CD4-positive, alpha-beta memory T cell (primary cell): ENCODE measurements at places on chromosomes 13 and 19. TPM values are rescaled to one million over a fixed set of nuclear protein-coding genes. Genes with fewer than 3 reads are reported as not detected.

The OLFM4 gene
- not detected for total RNA-seq

The OR4F17 gene
- total RNA-seq: not detected

The MEF2B gene
- total RNA-seq: 3.1 TPM

The ARRDC5 gene
- 13.2 TPM for total RNA-seq

The ZNF442 gene
- total RNA-seq: 3.8 TPM

The CCDC194 gene
- total RNA-seq: 3.3 TPM

The JAK3 gene
- total RNA-seq: 132 TPM

The CASP14 gene
- total RNA-seq: not detected

The ZNF540 gene
- total RNA-seq: 24.2 TPM

- no peak for DNase-seq
- H3K27ac ChIP-seq: no peak overlapping the region
- no peaks in the 10 kb centered on the region for H3K36me3 ChIP-seq
- H3K4me3 ChIP-seq: no peak overlapping the region
- no peaks in the 10 kb centered on the region for H3K4me1 ChIP-seq
Observed at GRCh38 chr19:30529876-30530275, 157.7 kb downstream of the ZNF536 start.

DNA sequence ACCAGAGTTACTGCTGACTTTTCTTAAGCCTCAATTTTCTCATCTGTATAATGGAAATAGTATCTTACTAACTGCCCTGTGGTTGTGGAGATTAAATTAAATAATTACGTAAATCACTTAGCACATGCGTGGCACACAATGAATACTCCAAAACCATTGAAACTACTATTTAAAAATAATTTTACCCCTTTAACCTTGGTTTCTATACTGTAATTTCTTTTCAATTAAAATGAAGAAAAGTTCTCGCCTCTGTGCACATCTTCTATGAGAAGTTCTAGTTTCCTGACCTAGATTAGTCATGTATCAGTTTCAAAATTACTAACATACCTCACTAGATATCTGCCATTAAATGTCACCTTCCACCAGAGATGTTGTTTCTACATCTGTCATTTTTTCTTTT lies 5.7 kb downstream of the SLITRK1 start:
- no peak overlapping the region for H3K27ac ChIP-seq
- no peak overlapping the region for H3K4me3 ChIP-seq
- H3K4me1 ChIP-seq: no peaks in the 10 kb centered on the region
- DNase-seq: no peak
- H3K36me3 ChIP-seq: no peaks in the 10 kb centered on the region
- no peaks in the 10 kb centered on the region for H3K27me3 ChIP-seq

GRCh38 chr13:33441015-33441414 lies 155.5 kb upstream of the STARD13 start:
- no peaks in the 10 kb centered on the region for H3K4me1 ChIP-seq
- no peaks in the 10 kb centered on the region for H3K27me3 ChIP-seq
- DNase-seq: no peak
- H3K27ac ChIP-seq: no peak overlapping the region

GRCh38 chr13:58302349-58302748 lies 670.8 kb downstream of the PCDH17 start:
- H3K4me3 ChIP-seq: no peak overlapping the region
- peaks cover 4% of the 10 kb centered on the region for H3K27me3 ChIP-seq
- DNase-seq: no peak
- H3K4me1 ChIP-seq: no peaks in the 10 kb centered on the region

DNA sequence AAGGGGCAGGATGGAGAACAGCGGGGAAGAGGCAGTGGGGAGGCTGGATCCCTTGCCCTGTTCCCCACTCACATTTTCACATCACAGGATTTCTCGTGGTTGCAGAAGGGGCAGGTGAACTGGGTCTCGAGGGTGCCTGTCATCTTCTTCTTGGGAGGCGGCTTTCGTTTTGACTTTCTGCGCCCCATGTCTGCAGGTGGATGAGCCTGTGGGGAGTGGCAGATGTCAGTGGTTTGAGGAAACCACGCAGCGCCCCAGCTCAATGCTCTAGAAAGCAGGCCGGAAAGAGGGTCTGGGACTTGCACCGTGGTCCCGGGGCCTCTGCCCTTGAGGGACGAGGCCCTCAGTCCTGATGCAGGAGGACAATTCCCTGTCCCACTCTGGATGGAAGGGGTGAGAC lies 4.9 kb downstream of the ELOF1 start:
- H3K4me1 ChIP-seq: peaks cover 20% of the 10 kb centered on the region
- H3K36me3 ChIP-seq: peaks cover 11% of the 10 kb centered on the region
- DNase-seq: no peak
- H3K27ac ChIP-seq: no peak overlapping the region

- no peaks in the 10 kb centered on the region for H3K36me3 ChIP-seq
- peaks cover 31% of the 10 kb centered on the region for H3K4me1 ChIP-seq
- no peak for DNase-seq
- no peaks in the 10 kb centered on the region for H3K27me3 ChIP-seq
Observed at GRCh38 chr19:2625434-2625833, 77.1 kb downstream of the GNG7 start.

- DNase-seq: no peak
- peaks cover 54% of the 10 kb centered on the region for H3K4me1 ChIP-seq
- H3K4me3 ChIP-seq: peak overlapping the region; percentile 96
Observed at GRCh38 chr19:6772866-6773322, 386 bp downstream of the VAV1 start.

GRCh38 chr13:60661521-60661920 lies 264.5 kb downstream of the TDRD3 start:
- no peak overlapping the region for H3K4me3 ChIP-seq
- H3K27ac ChIP-seq: no peak overlapping the region
- no peaks in the 10 kb centered on the region for H3K4me1 ChIP-seq
- no peak for DNase-seq
- H3K36me3 ChIP-seq: no peaks in the 10 kb centered on the region
- H3K27me3 ChIP-seq: no peaks in the 10 kb centered on the region

DNA sequence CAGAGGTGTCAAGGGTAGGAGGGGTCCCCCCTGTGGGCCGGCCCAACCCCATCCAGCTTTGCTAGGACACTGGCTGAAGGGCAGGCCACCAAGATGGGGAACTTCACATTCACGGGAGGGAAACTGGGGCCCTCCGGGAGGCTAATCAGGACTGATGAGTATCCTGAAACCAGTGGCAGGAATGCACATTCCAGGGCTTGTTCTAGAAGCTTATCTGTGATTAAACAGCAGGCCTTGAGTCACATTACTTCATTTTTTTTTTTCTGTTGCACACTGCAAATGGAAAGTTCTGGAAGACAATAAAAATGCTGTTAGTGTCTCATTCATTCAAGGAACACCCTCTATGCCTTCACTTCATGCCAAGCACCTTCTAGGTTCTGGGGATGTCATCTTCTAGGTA lies 15.5 kb upstream of the SIGLEC11 start:
- H3K36me3 ChIP-seq: peaks cover 20% of the 10 kb centered on the region
- H3K27me3 ChIP-seq: no peaks in the 10 kb centered on the region
- H3K27ac ChIP-seq: no peak overlapping the region
- no peak overlapping the region for H3K4me3 ChIP-seq

DNA sequence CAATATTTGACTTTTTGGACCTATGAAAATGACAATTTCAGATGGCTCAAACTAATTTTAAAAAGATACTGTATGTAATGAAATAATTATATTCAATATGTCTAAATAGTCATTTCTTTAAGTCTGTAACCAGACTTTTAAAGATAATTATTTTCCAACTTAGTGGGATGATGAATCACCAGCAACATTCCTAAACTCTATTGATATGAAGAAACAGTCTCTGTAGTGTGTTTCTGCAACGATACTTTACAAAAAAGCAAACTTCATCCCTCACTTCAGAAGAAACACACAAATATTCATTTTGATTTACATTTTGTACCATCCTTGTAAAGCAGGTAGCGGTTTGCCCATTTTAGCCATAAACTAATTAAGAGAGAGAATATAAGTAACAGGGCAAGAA lies 417.4 kb downstream of the EFNB2 start:
- no peak for DNase-seq
- H3K27me3 ChIP-seq: no peaks in the 10 kb centered on the region
- H3K4me1 ChIP-seq: no peaks in the 10 kb centered on the region
- no peaks in the 10 kb centered on the region for H3K36me3 ChIP-seq
- H3K27ac ChIP-seq: no peak overlapping the region

- H3K27ac ChIP-seq: no peak overlapping the region
- H3K4me1 ChIP-seq: peaks cover 8% of the 10 kb centered on the region
- DNase-seq: no peak
- no peak overlapping the region for H3K4me3 ChIP-seq
Observed at GRCh38 chr13:48862572-48862971, 113.1 kb upstream of the FNDC3A start.

- no peaks in the 10 kb centered on the region for H3K36me3 ChIP-seq
- no peak overlapping the region for H3K27ac ChIP-seq
- DNase-seq: no peak
- no peaks in the 10 kb centered on the region for H3K27me3 ChIP-seq
- H3K4me1 ChIP-seq: no peaks in the 10 kb centered on the region
- H3K4me3 ChIP-seq: no peak overlapping the region
Observed at GRCh38 chr13:110151462-110151861, 155.5 kb downstream of the COL4A1 start.

DNA sequence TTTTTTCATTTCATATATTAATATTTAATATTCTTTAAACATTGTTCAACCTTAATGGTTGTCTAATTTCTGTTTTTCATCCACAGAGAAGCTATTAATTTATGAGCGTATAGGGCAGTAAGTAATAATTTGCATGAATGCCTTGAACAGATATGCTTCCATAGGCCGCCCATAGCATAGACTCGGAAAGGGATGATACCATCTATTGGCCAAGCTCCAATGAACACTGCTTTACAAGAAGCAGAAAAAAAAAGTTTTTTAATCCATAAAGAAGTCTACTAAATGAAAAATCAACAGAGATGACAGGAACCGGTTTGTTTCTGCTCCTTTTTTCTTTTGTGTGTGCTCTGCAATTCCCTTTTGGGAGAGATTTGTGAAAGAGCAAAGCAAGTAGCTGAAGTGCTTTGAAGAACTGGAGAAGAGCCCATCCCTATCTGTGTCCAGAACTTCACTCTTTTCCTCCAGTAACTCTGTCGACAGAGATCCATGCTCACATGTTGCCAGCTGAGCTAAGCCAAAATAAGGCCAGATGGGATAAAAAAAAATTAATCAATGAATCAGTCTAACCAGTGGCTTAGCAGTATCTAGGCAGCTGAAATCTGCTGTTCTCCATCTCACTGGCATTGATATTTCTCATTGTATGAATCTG lies 215.9 kb upstream of the SOX21 start:
- H3K36me3 ChIP-seq: no peaks in the 10 kb centered on the region
- no peaks in the 10 kb centered on the region for H3K27me3 ChIP-seq
- no peak overlapping the region for H3K27ac ChIP-seq
- no peak for DNase-seq
- no peak overlapping the region for H3K4me3 ChIP-seq

DNA sequence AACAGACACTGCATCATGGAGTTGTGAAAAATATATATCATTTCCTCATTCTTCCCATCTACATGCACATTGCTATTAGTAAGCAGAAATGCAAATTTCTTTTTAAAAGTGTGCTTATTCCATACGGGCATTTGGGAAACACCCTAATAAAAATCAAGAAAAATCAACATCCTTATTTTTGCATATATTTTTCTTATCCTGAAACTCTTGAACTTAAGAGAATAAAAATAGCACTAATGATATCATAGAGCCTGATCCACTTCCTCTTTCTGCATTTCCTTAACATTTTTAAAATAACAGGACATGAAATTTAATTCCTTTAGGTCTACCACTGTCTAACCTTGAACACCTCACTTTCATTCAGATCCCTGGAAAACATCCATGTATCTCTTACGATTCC lies 123.3 kb downstream of the VWA8 start:
- H3K27me3 ChIP-seq: no peaks in the 10 kb centered on the region
- no peak overlapping the region for H3K27ac ChIP-seq
- no peak overlapping the region for H3K4me3 ChIP-seq

DNA sequence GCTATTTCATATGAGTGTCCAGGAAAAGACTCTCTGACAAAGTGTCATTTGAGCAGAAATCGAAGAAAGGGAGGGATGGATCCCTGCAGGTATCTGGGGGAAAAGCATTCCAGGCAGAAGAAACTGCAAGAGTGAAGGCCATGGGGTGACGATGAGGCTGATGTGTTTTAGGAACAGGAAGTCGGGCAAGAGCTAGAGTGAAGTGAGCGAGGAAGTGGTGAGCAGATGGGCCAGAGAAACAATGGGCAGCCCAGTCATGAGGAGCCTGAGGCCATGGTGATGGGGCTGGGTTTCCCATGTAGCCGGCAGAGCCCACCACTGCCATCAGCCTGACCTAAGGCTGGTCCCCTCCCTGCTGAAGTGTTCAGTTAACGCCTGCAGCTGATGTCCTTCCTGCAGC lies 150.2 kb downstream of the TNFSF13B start:
- DNase-seq: no peak

DNA sequence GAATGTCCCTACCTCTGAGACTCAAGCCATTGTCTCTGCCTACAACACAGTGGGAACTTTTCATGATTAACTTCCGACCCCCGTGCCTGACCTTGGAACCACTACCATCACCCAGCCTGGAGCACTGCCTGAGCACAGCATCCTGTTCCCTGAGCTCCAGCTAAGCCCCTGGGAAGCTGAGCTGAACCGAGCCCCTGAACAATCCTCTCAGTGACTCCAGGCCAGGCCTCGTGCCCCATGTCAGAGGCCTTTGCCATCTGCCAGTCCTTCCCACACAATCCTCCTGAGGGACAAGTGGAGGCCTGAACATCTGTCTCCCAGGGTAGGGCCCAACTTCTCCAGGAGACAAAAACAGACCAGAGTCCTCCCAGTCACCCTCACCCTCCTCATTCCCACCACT lies 17.5 kb downstream of the CEACAM3 start:
- no peak overlapping the region for H3K27ac ChIP-seq
- no peaks in the 10 kb centered on the region for H3K4me1 ChIP-seq
- H3K27me3 ChIP-seq: no peaks in the 10 kb centered on the region
- H3K4me3 ChIP-seq: no peak overlapping the region

DNA sequence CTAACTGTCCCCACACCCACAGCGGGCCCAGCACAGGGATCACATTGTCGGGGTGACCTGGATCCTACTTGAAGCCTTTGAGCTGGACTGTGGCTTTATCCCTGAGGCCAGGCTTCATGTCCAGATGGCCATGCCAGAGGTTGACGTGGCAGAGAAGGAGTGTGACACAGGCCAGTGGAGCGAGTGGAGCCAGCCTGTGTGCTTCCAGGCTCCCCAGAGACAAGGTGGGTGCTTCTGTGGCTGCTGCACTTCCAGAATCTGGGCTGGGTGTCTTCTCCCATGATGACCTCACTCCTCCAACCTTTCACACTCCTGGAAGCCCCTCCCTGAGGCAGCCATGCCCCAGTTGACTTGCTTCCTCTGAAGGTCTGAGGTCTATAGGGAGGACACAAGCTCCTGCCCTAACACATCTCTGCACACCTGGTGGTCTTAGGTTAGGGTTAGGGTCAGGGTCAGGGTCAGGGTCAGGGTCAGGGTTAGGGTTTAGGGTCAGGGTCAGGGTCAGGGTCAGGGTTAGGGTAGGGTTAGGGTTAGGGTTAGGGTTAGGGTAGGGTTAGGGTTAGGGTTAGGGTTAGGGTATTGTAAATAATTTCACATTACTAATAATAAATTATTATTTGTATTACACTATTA lies 13.1 kb upstream of the MZF1 start:
- peaks cover 10% of the 10 kb centered on the region for H3K36me3 ChIP-seq
- DNase-seq: no peak
- H3K4me1 ChIP-seq: no peaks in the 10 kb centered on the region
